ENCODE measurements at places on chromosomes 1 and 21.

DNA sequence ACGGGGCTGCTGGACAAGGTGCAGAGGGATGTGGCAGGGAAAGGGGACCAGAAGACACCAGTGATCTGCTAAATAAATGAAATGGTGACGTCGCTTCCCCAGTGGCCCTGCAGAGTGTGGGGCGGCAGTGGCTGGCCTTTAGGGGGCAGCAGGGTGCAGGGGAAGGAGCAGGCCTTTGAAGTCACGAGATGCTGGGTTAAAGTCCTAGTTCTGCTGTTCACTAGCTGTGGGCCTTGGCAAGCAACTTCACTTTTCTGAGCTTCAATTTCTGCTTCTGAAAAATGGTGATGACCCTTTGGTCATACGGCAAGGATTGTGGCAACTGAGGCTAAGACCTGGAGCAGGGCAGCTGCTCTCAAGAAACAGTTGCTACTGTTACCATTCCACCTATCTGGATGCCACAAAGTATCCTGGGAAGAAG is 9.2 kb upstream of the GALE start:
- peak; percentile 70 for DNase-seq

- DNase-seq, result no peak
Measured at GRCh38 chr1:231016234-231016633, 23.8 kb downstream of the FAM89A start.

DNA sequence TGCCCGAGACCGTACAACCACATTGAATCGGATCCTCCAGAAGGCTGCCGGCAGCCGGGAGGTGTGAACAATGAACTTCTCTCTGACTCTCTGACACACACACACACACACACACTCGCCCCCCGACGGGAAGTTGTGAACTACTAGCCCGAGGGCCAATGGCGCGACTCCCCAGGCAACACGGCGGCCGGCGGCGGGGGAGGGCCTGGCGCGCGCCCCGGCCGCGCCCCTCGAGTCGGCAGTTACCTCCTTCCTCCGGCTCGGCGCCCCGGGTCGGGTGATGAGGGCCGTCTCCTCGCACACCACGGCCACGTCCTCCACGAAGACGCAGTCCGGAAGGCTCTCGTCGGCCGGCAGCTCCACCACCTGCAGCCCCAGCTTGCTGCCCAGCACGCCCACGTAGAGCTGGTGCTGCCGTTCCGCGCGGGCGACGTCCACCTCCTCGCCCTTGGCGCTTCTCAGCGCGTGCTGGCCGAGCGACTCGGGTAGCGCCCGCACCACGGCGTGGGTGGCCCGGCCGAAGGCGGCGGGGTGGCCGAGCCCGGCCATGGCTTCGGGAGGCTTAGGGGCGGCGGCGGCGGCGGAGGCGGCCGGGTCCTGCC is 361 bp downstream of the DDAH1 start:
- DNase-seq, result no peak

GRCh38 chr21:14535702-14536101 is 10.4 kb downstream of the SAMSN1 start:
- DNase-seq, result no peak

GRCh38 chr1:2236695-2237677 is 8.9 kb downstream of the SKI start:
- no peak for DNase-seq
